ENCODE measurements at places on chromosomes 7 and 10.

DNA sequence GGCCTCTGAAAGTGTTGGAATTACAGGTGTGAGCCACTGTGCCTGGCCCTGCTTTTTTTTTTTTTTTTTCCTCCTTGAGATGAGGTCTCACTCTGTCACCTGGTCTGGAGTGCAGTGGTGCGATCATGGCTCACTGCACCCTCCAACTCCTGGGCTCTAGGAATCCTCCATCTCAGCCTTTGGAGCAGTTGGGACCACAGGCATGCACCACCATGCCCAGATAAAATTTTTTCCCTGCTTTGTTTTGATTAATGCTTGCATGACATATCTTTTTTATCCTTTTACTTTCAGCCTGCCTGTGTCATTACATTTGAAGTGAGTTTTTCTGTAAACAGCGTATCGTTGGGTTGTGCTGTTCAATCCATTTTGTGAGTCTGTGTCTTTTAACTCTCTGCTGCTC, 97.0 kb downstream of the ANKRD61 start:
- DNase-seq = no peak

DNA sequence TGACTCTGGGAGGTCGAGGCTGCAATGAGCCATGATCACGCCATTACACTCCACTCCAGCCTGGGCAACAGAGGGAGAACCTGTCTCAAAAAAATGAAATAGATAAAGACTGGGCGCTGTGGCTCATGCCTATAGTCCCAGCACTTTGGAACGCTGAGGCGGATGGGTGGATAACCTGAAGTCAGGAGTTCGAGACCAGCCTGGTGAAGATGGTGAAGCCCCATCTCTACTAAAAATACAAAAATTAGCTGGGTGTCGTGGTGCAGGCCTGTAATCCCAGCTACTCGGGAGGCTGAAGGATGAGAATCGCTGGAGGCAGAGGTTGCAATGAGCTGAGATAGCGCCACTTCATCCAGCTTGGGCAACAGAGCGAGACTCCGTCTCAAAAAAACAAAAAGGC, 1.1 kb upstream of the DDX21 start:
- DNase-seq = no peak

DNA sequence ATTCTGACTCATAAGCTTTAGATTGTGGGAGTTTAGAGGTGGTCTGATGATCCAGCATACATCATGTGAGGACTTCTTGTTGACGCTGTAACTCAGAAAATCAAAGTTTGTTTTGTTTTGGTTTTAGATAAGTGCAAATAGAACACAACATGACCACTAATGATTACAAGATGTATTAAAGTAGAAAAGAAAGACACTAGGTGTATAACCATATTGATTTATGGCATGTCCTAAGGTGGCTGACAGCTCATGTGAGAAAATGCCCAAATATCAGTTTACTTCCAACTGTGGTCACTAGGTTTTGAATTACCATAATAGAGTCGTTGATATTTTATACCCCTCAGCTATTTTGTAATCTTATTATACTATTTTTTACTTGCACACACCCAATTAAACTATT, 1131.4 kb upstream of the PHF14 start:
- no peak for DNase-seq

- no peak for DNase-seq
Measured at GRCh38 chr7:79664884-79665676, 211.6 kb upstream of the MAGI2 start.

GRCh38 chr10:51291961-51292360, 217.7 kb downstream of the PRKG1 start:
- no peak for DNase-seq

DNA sequence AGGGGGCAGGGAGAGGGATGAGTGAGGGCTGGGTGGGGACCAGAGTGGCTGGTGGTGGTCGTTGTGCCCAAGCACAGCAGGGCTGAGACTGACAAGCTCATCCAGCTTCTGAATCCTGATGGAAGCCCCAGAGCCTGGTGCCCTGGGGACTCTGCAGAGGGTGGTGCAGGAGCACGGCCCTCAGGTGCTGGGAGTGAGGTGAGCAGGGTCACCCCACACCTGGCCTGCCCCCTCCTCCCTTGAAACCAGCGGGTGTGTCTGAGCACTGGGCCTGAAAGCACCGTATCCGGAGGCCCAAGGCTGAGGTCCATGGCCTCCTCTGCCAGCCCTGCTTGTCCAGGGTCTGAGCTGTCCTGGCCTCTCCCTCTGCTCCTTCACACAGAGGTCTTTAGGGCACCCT, 218.2 kb downstream of the ZNF248 start:
- no peak for DNase-seq

- DNase-seq = no peak
Measured at GRCh38 chr10:52249850-52250395, 64.2 kb upstream of the DKK1 start.

- no peak for DNase-seq
Measured at GRCh38 chr7:102396710-102397019, 502 bp downstream of the PRKRIP1 start.

DNA sequence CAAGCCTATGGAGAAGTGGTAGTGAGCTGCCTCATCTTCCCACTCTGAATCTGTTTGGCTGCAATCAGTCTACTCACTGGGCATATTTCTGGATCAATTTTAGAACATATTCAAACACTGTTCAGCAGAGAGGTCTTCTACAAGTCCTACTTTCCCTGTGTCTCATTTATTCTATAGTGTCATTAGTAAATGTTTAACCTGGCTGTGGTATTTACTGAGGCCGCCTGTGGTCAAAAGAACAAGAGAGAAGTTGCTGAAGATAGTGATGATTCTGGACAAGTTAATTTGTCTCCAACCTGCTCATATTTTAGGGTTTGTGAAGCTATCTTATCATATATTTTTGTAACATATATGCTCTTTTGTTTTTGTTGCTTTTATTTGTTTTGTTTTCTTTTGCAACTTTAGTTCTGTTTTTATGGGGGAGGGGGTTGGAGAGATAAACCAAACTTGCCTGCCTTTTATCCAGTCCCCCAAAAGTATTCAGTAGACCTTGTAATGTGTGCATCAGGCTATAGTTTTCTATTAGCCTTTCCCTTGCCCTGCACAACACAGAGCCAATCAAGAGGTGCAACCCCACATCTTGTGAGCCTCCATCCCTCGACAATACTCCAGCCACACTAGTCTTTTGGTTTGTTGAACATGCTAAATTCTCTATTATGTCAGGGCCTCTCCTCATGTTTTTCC, 362.8 kb upstream of the MBL2 start:
- no peak for DNase-seq

DNA sequence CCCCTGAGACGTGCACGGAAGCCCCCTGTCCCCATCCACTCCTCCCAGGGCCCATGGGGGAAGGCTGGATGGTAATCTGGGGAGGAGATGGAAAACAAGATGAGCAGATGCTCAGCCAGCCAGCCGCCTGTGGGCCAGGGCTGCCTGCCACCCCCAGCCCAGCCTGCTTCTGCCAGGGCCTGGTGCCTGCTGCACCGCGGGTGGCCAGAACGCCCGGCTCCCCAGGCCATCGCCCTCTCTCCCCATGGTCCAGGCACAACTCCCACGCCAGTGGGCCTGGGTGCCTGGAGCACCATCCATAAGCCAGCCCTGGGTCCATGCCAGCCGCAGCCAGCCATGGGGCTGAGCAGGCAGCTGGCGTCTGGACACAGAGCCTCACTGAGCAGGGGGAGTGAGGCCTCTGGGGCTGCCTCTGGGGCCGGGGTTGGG, 57.2 kb upstream of the ELN start:
- no peak for DNase-seq

DNA sequence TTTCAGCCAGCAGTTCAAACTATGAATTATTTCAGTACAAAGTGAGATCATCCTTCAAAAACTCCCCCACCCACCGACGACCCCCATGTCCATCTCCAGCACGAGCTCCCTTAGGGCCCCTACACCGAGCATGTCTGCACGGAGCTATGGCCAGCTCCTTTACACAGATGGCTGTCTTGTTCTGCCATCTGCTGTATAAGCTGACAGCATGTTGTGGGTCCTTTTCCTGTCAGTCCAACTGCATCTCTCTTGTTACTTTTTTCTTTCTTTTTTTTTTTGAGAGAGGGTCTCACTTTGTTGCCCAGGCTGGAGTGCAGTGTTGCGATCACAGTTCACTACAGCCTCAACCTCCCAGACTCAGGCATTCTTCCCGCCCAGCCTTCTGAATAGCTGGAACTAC, 21.6 kb downstream of the NPC1L1 start:
- DNase-seq = no peak

DNA sequence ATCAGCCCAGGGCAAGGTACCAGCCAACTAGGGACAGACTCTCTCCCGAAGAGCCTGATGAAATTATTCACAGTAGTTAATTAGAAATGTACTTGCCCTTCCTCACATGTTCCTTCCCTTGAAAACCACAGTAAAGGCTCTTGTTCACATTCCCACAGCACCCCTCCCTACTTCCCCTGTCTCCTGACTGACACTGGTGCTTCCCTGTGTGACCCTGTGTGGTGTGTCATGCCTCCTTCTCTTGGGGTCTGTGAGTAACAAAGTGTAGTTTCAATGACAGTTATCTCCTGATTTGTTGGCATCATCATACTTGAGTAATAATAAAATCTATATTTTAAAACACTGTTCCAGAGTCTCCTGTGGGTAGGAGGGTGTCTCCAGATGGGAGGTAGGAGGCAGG, 209.7 kb downstream of the ABCA13 start:
- no peak for DNase-seq

DNA sequence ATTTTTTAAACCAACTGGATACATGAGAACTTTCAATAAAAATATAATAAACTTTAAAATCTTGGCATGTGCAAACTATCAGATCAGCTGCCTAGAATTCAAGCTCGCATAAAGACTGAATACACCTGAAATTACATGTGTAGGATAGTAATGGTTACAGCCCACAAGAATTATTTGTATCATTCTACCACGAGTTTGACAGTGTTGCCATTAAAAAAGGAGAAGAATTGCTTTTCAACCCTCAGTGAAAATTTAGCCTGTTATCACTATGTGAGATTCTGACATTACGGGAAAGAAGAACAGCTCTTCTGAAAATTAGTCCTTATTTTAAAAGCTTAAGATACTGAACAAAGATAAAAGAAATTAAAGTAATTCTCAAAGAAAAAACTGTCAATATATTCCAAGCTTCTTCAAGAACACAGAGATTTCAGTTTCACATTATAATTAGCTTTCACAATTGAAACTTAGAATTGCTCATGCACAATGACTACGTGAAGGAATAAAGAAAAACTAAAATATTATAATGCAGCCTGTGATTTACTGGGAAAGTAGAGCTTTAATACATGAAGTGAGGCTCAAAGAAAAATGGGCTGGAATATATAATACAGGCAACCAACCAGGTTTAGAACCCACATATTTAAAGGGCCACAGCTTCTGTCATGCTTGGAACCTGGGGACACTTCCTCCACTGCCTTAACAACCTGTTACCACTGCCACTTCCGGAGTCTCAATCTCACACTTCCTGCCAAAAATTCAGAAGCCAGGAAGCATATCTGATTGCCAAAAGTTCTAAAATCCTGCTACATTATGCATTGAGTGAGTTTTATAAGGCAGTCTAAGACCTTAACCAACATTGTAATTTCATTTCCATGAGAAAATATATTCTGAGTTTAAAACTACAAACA, 23.2 kb downstream of the TPK1 start:
- no peak for DNase-seq

- DNase-seq = no peak
Measured at GRCh38 chr7:76196786-76197185, 4.9 kb upstream of the SRRM3 start.

- no peak for DNase-seq
Measured at GRCh38 chr7:140261522-140261921, 84.7 kb upstream of the KDM7A start.

GRCh38 chr10:85863301-85864172, 503.1 kb downstream of the GRID1 start:
- DNase-seq = no peak

DNA sequence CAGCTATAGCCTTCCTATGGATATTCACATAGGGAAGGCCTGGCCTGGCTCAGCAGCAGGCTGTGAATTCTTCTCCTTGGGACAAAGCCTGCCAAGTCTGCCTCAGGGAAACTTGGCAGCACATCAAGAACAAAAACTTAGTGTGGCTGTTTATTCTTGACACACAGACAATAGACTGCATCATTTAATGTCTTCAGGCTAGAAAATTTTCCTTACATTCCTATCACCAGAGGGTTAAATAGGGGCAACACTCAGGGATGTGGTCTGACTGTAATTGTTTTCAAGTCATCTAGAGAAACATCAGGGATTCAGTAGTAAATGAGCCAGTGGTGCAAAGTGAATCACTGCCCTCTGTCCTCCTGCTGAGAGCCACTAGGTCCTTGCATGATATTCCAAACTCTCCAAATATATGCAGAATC, 137.3 kb downstream of the SEMA3C start:
- DNase-seq = no peak

- DNase-seq = no peak
Measured at GRCh38 chr7:8017423-8017822, 48.8 kb downstream of the GLCCI1 start.

DNA sequence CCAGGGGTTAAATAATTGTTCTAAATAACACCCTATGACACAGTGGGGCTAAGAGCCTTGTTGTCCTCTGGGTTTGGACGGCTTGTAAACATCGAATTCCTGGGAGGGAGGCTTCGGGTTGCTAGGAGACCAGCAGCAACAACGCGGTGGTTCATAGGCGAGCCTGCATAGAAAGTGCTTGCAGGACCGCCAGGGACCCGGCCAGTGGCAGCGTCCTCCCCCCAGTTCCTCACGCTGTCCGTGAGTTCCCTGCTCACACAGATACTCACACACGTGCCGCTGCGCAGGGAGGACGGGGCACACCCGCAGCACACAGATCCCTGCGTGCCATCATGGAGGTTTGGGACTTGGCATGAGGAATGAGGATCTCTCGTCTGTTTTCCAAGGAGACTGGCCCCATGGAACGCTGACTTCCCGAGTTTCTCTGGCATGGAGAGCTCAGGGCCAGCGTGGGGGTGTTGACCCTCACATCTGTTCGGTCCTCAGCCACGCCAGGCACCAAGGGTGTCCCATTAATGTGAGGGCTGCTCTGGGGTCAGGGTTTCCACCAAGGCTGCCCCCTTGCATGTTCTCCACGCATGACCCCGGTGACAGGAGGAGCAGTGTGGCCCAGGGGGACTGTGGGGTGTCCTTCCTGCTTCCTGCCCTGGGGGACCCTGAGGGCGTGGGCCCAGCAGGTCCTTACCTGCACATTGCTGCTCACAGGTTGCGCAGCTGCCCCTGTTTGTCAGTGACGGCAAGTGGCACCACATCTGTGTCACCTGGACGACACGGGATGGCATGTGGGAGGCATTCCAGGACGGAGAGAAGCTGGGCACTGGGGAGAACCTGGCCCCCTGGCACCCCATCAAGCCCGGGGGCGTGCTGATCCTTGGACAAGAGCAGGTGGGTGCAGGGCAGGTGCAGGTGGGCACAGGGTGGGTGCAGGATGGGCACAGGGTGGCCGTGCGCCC, 9.7 kb downstream of the NPTX2 start:
- no peak for DNase-seq

DNA sequence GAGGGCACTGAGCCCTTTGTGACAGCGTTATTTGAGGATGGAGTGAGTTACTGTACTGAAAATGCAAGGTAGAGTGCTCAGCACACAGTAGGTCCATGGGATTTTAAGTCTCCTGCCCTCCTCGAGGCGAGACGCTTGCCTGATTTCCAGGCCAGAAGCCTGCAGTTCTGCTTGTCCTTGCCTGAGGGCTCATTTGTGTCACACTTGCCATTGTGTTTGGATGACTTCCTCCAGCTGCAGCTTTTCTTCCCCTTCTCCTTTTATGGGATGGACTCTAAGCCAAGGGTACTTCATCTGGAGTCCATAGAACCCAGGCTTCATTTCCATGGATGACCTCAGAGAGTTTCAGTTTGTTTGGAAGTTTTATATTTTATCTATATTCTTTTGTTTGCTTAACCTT, 304.2 kb upstream of the BMPER start:
- DNase-seq = no peak
